ENCODE measurements at places on chromosomes 12 and 14.

DNA sequence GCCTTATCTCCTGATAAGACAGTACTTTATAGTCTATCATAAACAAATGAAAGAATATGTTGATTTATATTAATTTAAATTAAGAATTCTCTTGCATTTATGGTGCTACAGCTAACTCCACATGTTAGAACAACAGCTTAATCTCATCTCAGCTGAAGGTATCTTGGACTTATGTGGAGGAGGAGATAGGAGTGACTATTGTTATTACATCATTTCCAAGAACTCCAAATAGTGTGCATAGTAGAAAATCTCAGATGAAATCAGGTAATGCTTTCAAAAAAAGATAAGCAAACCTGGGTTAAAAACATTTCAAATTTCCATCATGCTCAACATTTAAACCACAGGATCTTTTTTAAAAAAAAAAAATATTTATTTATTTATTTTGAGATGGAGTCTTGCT lies 31.3 kb upstream of the ISM2 start:
- DNase-seq: no peak

GRCh38 chr14:50410921-50411320 lies 14.2 kb upstream of the CDKL1 start:
- no peak for DNase-seq

- DNase-seq: no peak
Observed at GRCh38 chr12:62787023-62787422, 147.9 kb downstream of the PPM1H start.

GRCh38 chr12:87982208-87982607 lies 47.0 kb downstream of the C12orf50 start:
- no peak for DNase-seq

DNA sequence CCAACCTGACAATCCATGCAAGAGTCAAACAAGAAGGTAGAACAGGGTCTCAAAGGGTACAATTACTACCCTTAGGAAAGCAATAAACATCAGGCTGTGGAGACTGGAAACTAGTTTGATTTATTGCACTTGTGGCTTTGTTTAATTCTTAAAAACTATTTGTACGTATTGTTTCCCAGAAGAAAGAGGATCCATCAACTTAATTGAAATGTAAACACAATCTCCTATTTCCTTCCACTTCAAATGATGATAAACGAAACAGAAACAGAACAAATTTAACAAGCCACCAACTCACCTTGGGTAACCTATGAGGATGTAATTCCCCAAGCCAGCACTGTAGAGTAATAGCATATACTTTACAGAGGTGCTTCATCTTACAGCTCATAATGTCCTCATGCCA lies 8.0 kb downstream of the STXBP6 start:
- no peak for DNase-seq
